Vagina (tissue), 2 donors: ENCODE measurements at places on chromosomes 4 and X. TPM values are rescaled to one million over a fixed set of nuclear protein-coding genes. Genes with fewer than 3 reads are reported as not detected.

Gene MAGEA2
- not detected for total RNA-seq

DNA sequence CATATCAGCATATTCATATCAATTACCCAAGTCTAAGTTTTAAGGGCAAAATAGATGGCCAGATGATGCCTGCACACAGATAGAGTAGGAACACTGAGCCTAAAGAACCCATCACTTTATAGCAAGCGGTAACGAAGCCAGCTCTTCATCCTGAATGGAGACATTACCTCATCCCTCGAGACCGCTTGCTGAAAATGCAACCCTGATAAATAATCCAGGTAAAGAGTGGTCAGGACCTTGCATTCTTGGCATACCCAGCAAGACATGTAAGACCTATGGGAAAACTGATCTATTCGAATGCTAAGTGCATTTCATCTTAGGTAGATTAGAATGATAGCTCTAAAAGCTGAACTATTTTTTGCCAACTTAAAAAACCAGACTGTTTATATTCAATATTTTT lies 25.3 kb downstream of the DCHS2 start:
- no peak for DNase-seq

Gene XAGE1A
- total RNA-seq = not detected

- no peak for DNase-seq
Observed at GRCh38 chrX:78199851-78200250, 60.4 kb upstream of the TAF9B start.

GRCh38 chr4:6386091-6386490 lies 86.3 kb downstream of the PPP2R2C start:
- no peak for DNase-seq

Gene SPIN2A
- total RNA-seq = 2.5 TPM

Gene GPRASP3
- total RNA-seq = 3.2 TPM

Gene CT45A1
- not detected for total RNA-seq

Gene SMARCA5
- total RNA-seq = 23.3 TPM

GRCh38 chr4:88008122-88008742 lies 797 bp downstream of the PKD2 start:
- DNase-seq = no peak

- no peak for DNase-seq
Observed at GRCh38 chr4:128820671-128821070, 11.2 kb downstream of the JADE1 start.

DNA sequence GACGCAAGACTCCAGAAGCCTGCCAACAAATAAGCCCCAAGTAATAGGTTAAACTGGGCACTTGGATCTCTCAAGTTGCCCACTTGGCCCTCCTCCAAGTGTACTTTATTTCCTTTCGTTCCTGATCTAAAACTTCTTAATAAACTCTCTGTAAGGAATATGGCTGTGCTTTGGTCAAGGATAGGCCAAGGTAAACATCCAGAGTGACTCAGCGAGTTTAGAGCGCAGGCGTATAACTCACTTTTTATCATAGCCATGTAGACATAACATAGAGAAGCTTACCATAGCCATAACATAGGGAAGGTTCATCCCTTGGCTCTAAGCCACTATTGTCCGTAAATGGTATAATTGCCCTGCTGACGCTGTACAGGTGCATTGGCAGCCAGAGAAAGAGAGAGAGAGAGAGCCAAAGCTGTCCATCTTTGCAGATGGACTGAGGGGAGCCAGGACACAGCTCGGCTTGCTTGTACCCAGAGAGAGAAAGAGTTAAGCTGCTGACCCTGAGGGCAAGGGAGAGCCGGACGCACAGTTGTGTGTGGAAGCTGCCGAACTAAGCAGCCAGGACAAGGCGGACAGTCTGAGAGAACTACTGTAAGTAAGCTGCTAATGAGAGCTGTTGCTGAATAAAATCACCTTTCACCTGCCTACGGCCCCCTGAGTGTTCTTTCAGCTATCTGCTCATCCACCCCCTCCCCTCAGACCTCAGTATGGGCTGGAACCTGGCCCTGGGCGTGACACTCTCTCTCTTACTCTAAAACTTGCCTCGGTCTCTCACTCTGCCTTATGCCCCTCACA lies 1.8 kb downstream of the TLR1 start:
- DNase-seq = no peak

GRCh38 chr4:12881945-12882584 lies 602.1 kb downstream of the RAB28 start:
- no peak for DNase-seq

DNA sequence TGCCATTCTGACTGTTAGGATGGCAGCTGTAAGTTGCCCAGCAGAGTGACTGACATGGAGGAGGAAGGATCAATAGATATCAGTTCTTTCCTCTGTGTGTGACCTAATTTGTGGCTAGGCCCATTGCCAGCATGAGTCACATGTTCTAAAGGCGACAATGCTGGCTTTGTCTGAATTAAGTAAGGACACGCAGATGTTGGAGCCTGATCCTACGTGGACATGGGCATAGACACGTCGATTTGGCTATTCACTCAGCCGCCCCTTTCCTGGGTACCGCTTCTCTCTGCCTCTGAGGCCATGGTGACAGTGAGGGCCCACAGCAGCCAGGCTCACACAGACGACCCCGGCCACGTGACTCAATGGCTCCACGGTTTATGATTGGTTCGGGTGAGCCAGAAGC lies 16.3 kb downstream of the PROM1 start:
- no peak for DNase-seq

- DNase-seq = no peak
Observed at GRCh38 chr4:11615601-11616000, 186.9 kb upstream of the HS3ST1 start.

Gene ARMCX1
- 28.5 TPM for total RNA-seq

GRCh38 chrX:39948582-39948981 lies 149.2 kb downstream of the BCOR start:
- no peak for DNase-seq

DNA sequence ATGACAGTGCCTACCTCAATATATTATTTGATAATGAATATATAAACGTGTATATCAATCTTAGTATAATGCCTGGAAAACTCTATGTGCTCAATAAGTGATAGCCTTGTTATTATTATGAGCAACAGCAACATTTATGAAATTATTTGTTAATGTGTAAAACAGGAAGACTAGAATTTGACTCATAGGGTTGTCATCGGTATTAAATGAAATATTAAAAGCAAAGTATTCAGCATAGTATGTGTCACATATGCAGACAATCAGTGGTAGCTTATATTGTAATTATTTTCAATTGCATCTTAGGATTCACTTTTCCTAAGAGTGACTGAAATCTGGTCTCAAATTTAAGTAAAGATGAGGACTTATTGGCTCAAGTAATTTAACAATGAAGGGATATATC lies 24.6 kb downstream of the SPANXD start:
- no peak for DNase-seq

DNA sequence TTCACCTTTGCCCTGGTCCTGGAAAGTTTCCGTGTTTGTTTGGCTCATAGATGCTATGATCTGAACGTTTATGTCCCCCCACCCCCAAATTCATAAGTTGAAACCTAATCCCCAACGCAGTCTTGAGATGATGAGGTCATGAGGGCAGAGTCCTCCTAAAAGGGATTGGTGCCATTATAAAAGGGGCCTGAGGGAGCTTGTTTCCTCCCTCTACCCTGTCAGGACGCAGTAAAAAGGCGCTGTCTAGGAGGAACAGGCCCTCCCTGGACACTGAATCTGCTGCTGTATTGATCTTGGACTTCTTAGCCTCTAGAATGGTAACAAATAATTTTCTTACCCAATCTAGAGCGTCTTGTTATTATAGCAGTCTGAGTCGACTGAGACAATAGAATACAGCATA lies 2190.6 kb upstream of the TENM3 start:
- no peak for DNase-seq

Gene TRPC5OS
- not detected for total RNA-seq

DNA sequence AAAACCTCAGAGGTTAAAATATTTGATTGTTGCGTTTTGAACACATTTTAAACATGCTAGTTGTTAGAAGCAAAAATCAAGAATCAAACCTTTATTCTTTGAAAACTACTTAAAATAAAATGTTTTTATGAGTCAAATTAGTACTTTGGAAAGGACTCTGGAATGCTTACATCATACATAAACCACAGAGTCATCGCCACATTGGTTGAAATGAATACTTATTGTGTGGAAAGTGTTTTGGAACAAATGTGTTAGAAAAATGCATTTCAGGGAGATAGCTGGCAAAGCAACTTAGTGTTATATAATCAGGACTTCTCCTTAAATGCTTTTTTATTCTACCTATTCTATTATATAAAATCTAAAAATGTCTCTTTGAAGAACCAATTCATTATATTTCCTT lies 49.4 kb upstream of the CAMK2D start:
- no peak for DNase-seq
